ENCODE measurements at places on chromosomes 11 and 22. TPM values are rescaled to one million over a fixed set of nuclear protein-coding genes. Genes with fewer than 3 reads are reported as not detected.

C11orf65 gene
- 0.43 TPM for total RNA-seq

KREMEN1 gene
- total RNA-seq: 4.2 TPM

OR5B21 gene
- not detected for total RNA-seq

DNA sequence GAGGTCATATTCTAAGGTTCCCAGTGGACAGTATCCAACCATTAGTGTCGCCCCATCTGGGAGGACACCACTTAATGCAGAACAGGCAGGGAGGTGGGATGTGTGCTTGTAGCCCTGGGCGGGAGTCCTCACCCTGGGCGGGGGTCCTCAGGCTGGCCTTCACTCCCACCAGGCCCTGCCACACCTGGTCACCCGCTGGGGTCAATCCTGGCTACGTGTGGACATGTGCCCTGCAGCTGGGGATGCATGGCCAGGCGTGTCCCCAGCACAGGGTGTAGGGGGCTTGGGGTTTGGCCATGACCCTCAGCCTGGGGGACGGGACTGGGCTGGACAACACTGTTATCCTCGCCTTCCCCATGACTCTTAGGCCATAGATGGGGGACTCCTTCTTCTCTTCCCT lies 18.8 kb downstream of the TRPM5 start:
- H3K27ac ChIP-seq: no peak overlapping the region
- H3K36me3 ChIP-seq: no peaks in the 10 kb centered on the region
- no peaks in the 10 kb centered on the region for H3K4me1 ChIP-seq

OR4A16 gene
- total RNA-seq: 3.0 TPM

- H3K4me3 ChIP-seq: no peak overlapping the region
- H3K36me3 ChIP-seq: peaks cover 4% of the 10 kb centered on the region
- no peak for DNase-seq
- H3K27me3 ChIP-seq: no peaks in the 10 kb centered on the region
- no peak overlapping the region for H3K27ac ChIP-seq
- H3K4me1 ChIP-seq: peaks cover 4% of the 10 kb centered on the region
These were observed 6.0 kb downstream of the SPTBN2 start for GRCh38 chr11:66722745-66723651.

GRCh38 chr11:131460931-131461330 lies 90.5 kb downstream of the NTM start:
- H3K4me3 ChIP-seq: no peak overlapping the region
- H3K27me3 ChIP-seq: peaks cover 71% of the 10 kb centered on the region
- H3K36me3 ChIP-seq: no peaks in the 10 kb centered on the region
- H3K4me1 ChIP-seq: no peaks in the 10 kb centered on the region

UPB1 gene
- total RNA-seq: 0.11 TPM

ENTHD1 gene
- total RNA-seq: not detected

LRRC32 gene
- total RNA-seq: not detected

Measured in A673 (cell line).